Keratinocyte (primary cell): ENCODE measurements at places on chromosomes 7 and 10.

- DNase-seq: no peak
Measured at GRCh38 chr7:57179776-57180415, 47.7 kb upstream of the ZNF479 start.

DNA sequence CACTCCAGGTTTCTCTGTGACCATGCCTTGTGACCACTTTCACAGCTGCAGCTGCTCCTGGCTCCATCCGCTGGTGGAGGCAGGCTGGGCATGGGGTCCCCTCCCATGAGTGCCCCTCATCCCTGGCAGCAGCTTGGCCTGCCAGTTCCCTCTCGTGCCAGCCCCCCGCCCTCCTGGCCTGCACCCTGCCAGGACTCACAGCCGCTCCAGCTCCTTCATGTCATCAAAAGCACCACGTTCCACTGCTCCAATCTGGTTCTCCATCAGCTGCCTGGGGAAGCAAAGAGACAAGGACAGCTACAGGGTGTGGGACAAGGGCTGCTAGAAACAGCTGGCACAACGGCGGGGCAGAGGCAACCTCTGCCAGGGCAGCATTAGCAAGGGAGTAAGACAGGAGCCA, 22.6 kb downstream of the SLIT1 start:
- no peak for DNase-seq

- DNase-seq: no peak
Measured at GRCh38 chr7:92158660-92159575, 20.0 kb downstream of the LRRD1 start.

GRCh38 chr7:135490783-135491182, 19.1 kb downstream of the CNOT4 start:
- DNase-seq: no peak

DNA sequence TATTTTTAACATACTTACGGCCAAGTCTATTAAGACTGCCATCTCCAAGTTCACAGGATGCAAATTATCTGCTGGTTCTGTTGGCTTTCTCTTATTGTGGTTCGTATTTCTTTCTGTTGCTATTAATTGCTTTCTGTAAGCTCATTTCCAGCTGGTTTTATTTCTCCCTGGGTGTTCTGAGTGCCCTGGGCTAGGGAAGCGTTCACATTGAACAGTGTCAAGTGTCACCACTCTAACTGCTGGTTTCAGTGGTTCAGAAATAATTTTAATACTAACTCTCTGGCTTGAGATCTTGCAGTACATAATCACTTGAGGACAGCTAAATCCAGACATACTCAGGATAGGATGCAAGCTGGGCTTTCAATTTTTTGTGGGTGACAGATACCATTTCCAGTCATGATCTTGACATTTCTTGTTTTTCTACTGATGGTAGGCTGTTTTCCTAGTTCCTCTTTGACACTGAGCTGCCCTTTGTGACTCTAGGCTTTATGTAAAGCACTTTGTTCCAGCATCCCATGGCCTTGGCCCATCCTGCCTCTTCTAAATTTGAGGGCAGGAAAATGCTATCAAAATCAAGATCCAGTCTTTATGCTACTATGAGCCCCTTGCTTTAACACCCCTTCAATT, 117.6 kb downstream of the SNX13 start:
- no peak for DNase-seq

GRCh38 chr10:130471486-130471885, 335.3 kb downstream of the GLRX3 start:
- DNase-seq: no peak

- no peak for DNase-seq
Measured at GRCh38 chr10:31924833-31925232, 3.8 kb downstream of the ARHGAP12 start.

DNA sequence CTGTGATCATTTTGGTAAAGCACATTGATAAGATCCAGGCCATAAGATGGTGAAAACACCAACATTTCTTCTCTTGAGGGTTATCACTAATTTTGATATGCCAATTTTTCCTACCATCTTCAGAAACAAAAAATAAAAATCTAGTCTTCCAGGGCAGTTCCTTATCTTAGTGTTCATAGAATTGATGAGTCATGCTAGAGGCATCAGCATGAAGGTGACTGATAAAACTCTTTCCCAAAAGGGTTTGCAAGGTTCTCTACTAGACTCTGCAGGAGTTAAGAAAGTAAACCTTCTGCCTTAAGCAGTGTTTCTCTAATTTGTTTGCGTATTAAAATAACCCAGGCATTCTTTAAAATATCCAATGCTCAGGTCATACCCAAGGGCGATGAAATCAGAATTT, 483.1 kb upstream of the CNTNAP2 start:
- DNase-seq: no peak

- DNase-seq: no peak
Measured at GRCh38 chr7:81791568-81792518, 22.0 kb upstream of the HGF start.

GRCh38 chr10:132713421-132714095, 72.4 kb downstream of the NKX6-2 start:
- DNase-seq: no peak

DNA sequence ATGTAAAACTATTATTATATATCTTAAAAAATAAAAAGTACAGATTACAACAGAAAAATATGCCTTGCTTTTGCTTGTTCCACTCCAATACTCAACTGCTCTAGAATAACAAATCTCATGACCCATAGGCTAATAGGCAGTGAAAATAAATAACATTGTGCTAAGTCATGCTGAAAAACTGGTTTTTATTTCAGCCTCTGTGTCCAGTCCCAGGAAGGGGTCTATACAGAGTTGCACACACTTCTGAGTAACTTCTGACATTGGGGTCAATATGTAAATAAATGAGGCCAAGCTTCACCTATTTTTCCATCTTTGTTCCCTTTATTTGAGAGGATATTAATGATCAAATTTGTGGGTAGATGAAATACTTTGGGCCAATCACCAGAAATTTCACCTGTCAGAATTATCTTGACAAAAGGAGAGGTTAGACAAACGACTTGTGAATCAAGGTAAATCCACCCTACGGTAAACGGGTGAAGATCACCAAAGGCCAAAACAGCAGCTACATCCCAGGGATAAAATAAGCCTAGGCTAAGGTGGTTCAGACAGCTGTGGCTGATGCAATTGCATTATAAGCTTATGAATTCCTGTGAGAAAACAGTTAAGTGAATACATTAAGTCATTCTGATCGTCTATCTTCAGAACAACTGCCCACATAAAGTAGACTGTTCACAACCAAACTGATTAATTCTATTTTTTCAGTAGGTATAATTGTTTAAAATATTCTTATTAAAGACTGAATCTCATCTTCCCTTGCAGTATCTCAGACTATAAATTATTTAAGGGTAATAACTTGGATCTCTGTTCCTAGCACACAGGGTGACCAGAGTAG, 87.5 kb downstream of the UBE2H start:
- DNase-seq: no peak

- no peak for DNase-seq
Measured at GRCh38 chr7:1842321-1843221, 172.5 kb downstream of the ELFN1 start.

DNA sequence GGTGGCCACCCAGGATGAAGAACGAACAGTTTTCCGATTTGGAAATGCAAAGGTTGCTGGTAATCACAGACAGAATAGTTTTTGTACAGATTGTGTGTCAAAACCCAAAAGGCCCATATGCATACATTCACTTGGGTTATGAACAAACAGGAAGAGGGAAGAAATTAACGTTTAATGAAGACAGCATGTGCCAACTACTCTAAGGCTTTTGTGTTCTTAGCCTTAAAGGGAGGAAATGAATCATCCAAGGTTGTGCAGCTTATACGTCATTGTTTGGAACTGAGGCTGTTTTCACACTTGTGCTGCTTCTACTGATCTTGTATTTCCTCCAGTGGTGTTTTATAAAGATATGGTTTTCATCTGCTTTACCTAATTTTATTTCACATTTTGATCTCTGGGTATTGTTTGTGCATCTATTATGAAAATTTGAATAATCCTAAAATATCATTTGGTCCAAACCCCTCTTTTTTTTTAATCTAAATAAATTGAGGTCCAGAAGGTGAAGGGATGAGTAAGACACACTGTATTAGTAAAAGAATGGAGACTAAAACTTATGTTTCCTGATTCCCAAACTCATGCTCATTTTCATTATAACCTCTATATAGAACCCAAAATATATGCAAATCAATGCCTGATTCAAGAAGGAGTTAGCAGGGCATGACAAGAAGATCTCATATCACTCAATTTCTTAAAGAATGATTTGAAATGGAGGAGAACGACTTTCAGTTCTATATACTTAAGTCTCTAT, 373.1 kb downstream of the THSD7A start:
- DNase-seq: peak; percentile 17

GRCh38 chr10:24930427-24930826, 22.0 kb downstream of the PRTFDC1 start:
- DNase-seq: no peak

DNA sequence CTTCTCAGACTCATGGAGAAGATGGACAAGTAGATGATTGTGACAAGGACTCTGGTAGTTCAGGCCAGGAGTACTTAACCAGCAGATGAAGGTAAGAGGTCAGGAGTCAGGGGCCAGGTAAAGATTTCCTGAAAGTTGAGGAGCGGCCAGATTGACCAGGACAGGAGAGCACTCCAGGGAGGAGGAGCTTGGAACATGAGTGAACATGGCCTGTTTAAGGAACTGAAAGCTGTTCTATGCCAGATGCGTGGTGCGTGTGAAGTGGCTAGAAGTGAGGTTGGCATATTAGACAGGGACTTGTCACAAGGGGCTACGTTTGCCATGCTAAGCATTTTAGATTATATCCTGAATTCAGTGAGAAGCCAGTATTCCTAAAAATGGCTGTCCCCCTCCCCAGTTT, 157.2 kb downstream of the WNT2 start:
- no peak for DNase-seq

DNA sequence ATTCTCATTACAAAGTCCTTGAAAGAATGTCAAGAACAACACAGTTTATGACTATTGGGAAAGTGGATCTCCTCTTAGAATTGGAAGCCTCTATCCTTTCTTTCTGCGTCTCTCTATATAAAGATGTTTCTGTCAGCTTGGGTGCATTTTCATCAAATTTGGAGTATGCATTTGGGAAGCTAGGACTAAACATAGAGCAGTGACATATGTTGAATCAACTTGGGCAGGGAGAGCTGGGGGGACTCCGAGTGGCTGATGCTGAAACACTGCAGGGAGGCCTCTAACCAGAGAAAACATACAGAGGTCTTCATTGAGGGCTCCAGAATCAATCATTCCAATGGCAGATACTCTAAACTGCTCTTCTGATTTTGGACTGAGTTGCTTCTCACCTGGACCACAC, 147.4 kb downstream of the PDE1C start:
- DNase-seq: no peak

DNA sequence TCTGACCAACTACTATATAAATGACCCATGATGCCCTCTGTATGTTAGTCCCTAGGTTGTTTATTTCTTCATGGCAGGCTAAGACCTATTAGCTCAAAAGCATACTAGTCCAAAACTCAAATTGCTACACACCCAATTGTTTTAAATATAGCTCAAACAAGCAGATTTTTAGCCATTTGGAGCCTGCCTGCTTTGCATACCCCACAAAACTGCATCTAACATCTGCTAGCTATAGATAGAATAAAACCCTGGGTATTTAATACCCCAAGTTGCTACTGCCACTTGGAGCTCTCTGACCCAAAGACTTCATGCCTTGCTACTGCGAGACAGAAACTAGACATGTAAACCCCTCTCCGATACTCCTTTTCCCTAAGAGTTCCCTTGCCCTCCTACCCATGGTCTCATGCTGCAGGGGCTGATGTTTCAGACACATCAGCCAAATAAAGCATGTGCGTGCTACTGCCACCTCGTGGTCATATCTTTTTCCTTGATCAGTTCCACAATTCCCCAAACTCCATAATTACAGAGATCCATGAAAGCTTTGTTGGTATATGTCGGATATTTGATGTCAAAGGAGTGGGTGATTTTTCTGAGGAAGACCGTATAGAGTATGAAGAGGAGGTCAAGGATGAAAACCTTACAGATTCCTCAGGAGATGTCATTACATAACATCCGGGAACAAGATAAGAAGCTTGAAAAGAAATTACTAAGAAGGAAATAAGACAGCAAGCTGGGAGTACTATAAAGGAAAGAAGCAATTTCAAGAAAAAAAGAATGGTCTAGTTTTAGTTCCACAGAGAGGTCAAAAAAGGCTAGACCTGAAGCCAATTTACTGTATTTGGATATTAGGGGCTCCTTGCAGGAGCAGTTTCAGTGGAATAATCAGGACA, 386.6 kb downstream of the SH2D4B start:
- no peak for DNase-seq

GRCh38 chr7:77327067-77327931, 88.8 kb downstream of the GSAP start:
- DNase-seq: no peak

- DNase-seq: no peak
Measured at GRCh38 chr10:113329121-113329596, 223.7 kb upstream of the HABP2 start.

DNA sequence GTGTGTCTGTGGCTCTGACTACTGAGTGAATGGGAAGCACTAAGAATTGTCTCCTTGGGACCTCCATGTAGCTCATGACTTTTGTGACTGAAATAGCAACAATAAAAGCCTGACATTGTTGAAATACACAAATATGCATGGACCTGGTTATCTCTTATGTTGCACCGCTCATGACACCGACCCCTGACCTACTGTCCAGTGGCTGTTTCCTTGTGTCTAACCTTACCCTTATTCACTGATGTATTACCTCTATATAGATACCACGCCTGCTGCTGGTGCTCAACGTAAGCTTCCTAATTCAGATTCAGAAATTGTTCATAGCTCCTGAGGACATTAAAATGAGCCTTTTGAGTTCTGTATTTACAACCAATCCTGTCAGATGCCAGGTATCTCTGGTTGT, 243.4 kb upstream of the SEMA3C start:
- no peak for DNase-seq

- DNase-seq: no peak
Measured at GRCh38 chr7:158824028-158824427, 5.3 kb downstream of the ESYT2 start.

DNA sequence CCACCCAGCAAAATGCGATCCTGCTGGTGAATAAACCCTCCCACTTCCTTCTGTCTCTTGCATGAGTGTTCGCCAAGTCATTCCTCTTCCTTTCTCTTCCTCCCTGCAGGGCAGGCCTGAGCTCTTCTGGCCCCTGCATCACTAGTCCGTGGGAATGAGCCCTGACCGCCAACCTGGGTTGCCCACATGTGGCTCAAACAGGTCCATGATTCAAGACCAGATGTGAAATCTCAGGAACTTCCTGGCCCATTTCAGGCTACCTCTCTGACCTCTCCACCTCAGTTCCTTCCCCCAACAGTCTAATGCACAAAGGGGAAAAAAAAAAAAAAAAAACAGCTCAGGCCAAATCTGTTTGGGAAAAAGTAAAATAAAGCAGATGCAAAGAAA, 5.4 kb upstream of the YWHAG start:
- no peak for DNase-seq

- DNase-seq: no peak
Measured at GRCh38 chr10:75243426-75243825, 7.7 kb upstream of the COMTD1 start.

DNA sequence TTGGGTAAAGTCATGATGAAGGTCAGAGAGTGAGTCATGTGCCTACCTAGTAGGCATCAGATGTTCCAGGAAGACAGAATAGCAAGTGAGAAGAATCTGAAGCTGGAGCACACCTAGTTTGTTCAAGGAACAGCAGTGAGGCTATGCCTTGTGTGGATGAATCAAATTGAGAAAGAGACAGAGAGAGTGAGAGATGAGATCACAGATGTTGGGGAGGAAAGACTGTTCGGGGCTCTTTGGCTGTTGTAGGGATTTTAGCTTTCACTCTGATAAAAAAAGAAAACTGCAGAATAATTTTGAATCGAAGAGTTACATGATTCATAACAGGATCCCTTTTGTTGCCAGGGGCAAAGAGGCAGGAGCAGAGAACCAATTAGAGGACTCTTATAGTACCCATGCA, 6.3 kb downstream of the LIPF start:
- no peak for DNase-seq

GRCh38 chr10:91061608-91062007, 140.7 kb upstream of the ANKRD1 start:
- no peak for DNase-seq
